GM03348 (cell line): ENCODE measurements at places on chromosomes 7 and 10.

- DNase-seq = no peak
These were observed 12.6 kb downstream of the DPYSL4 start for GRCh38 chr10:132199268-132199853.

GRCh38 chr10:85557077-85557476, 809.5 kb downstream of the GRID1 start:
- DNase-seq = no peak

DNA sequence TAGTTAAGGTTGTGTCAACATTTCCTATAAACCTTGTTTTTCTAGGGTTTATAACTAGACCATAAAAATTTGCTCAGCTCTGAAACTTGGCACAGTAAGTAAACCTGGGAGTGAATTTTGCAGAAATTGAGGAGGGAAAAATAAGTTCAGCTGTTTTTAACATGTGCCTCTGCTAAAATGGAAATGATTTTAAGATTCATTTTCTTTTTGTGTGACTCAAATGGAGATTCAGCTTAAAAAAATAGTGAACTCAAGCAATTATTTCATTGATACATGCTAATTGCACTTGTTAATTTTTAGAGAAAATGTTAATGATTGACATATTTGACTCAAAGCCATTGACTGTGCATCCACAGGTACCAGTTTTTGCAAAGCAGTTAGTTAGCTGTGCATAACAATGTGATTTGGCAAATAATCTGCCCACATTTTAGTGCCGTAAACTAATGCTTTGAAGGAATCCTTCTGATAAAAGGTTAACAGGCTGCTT, 68.5 kb upstream of the ZNF438 start:
- no peak for DNase-seq

DNA sequence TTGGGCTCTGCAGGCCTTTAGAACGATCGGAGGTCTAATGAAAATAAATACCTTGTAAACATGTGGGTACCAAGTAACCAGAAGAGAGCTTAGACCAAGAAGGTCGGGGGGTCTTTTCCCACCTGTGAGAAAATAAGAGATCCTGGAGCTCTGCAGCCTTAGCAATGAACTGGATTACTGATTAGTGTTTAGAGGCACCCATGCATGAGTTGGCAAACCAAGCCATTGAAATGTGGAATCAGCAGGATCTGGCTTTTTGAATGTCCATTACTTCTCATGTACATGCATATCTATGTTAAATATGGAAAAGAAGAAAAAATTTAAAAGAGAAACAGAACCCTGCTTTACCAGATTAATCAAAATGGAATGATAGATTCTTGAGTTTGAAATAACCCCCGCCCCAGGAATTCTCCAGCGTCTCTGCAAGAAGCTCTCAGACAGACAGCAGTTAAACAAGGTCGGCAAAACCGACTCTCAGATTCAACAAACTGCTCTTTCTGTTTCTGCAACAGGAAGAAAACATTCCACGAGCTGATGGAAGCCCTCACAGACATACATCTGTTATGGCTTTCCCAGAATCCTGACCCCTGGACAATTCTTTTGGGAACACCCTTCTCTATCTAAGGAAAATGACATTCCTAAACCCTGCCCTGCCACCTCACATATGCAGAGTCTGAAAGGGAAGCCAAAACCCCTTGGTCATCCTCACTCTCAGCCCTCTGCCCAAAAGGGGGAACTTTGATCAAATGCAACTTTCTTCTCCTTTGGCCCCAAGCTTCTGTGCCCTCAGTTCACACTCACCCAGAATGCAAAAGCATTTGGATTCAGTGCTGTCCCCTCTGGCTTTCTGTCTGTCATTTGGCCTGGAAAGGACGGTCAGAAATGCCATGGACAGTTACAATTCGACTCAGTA, 78.7 kb upstream of the EN2 start:
- no peak for DNase-seq

DNA sequence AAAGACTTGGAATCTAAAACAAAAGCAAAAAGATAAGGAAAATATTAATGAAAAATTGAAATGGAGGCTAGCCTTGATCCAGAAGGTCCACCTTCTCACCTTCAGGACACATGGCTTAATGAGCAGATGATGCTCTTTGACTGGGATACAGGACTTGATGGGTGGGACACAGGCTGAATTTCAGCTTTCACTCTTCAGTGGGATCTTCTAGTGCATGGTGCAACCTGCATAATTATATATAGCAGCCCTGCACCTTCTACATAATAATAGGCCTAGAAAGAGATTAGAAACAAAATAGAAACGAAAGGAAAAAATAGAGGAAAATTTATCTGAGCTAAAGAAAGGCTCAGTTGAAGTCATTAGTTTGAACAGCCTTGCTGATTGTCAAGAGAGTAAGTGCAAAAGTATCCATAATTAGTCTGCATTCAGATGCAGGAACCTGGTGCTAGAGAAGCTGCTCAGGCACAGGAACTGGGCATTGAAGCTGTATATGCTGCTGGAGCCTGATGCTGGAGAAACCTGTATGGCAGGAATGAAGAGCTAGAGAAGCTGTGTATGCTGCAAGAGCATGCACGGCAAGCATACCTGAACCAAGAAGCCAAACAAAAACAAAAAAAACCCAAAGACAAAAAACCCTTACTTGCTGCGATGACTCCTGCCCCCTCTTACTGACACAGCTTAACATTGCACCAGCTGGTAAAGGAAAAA, 19.4 kb downstream of the MKLN1 start:
- DNase-seq = no peak

GRCh38 chr7:100604976-100605911, 3.1 kb downstream of the PCOLCE start:
- no peak for DNase-seq

DNA sequence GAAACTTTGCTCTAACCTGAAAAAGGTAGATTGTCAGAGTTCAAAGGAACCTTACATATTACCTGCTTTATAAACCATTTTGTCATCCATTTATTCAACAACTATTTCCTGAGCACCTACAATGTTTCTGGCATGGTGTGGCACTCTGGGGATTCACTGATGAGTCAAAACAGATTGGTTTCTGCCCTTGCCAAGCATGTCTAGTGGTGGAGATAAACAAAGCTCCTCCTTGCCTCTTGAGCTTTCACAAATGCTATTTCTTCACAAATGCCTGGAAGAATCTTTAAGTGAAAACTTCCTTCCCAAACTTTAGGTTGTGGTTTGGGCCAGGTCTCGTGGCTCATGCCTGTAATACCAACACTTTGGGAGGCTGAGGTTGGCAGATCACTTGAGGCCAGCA, 85.1 kb upstream of the RELN start:
- peak; percentile 20 for DNase-seq

DNA sequence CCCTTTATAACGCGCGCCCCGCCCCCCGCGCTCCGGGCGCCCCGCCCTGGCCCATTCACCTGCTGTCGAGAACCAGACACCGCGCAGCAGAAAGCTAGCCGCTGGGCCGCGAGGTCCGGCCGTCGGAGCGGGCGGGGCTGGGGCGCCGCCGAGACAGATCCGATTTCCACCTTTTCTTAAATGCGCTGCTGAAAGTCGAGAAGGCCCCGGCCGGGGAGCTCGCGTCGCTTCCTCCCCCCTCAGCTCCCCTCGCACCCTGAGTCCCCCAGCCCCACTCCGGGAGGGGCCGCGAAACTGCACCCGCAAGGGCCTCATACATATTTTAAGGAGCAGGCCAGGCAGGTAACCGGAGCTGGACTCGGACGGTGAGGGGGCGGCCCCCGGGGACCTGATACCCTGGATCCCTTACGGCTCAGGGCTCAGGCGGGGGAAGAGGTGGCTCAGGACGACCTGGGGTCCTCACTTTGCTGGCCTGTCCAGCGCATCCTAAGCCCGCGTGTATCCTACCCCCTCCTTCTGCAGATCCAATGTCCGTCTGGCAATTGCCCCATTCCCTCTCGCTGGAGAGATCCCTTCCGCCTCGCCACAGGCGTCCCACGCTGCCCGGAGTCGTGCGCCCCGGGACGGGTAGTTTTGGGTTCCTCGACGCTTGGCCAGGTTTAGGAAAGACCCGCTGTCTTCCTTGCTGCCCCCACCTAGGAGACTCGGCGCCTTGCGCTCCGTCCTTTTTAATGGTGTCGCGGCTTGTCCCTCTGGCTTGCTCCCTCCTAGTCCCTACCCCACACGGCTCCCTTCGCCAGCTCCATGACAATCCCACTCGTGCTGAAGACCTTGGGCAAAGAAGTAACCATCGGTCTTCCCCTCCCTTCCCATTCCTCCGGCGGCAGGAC, 170.6 kb downstream of the UBE2H start:
- no peak for DNase-seq

- no peak for DNase-seq
These were observed 6.5 kb downstream of the TRPV6 start for GRCh38 chr7:142879060-142879459.

- no peak for DNase-seq
These were observed 2.9 kb downstream of the TWIST1 start for GRCh38 chr7:19114551-19114855.

- DNase-seq = no peak
These were observed 64.4 kb upstream of the CFAP46 start for GRCh38 chr10:133006806-133007205.

- no peak for DNase-seq
These were observed 227.3 kb upstream of the TCF7L2 start for GRCh38 chr10:112722758-112723157.

- DNase-seq = no peak
These were observed 329.5 kb downstream of the CRPPA start for GRCh38 chr7:16091701-16092310.

DNA sequence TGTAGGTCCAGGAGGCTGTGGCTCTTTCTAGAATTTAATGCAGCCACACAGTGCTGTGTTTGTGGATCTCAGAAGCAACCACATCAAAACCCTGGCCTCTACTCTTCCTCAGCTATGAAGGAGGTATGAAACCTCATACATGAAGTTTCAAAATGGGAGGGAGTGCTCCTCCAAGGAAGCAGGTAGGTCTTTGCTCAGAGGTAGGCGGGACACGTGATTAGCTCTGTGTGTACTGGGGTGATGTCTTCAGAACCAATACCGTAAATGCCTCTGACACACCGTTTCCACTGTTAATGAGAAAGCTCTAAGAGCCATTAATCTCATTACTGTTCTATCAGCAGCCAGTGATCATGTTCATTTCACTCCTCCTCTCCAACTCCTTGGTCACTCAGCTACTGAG, 126.1 kb downstream of the PLXNA4 start:
- DNase-seq = no peak

DNA sequence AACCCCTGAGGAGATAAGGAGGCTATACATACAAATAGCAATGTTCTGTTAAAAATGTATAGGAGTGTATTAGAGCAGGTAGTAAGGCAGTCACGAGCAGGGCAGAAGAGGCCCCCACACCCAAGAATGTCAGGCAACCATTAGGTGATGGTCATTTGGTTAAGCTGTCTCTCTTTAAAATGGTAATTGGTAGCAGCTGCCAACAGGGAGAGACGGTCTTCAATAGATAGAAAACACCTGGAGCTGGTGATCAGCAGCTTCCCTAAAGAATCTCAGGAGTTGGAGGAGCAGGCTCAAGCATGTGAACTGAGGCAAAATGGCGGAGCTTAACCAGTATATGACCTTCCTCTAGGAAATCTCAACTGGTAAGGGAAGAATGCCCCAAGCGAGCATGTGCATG, 26.4 kb upstream of the HTR5A start:
- DNase-seq = no peak

- no peak for DNase-seq
These were observed 268.5 kb upstream of the AKR1E2 start for GRCh38 chr10:4557469-4557868.

- DNase-seq = no peak
These were observed 578.5 kb downstream of the SDK1 start for GRCh38 chr7:3879355-3880075.

- no peak for DNase-seq
These were observed 1.6 kb downstream of the ZNF853 start for GRCh38 chr7:6616854-6617643.

DNA sequence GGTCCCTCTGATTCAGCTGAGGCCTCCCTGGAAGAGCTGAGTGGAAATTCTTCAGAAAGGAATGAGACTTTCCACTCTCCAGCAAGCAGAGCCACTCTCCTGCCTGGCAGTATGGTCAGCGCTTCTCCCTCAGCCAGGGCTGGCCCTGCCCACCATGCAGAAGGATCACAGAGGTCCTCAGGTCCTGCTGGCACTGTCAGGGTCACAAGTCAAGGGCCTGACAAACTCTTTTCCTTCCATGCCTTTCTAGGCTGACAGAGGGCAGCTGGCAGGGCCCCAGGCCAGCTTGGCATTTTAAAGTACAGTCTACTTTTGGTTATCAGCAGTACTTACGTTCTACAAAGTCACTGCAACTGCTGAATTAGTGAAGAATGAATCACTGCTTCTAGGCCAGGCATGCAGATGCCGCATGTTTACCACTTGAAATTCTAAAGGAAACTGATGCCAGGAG, 119.3 kb upstream of the FRMD4A start:
- DNase-seq = peak; percentile 19

- no peak for DNase-seq
These were observed 16.2 kb downstream of the OLAH start for GRCh38 chr10:15059914-15060313.

GRCh38 chr7:33774762-33775523, 130.4 kb upstream of the BMPER start:
- no peak for DNase-seq

DNA sequence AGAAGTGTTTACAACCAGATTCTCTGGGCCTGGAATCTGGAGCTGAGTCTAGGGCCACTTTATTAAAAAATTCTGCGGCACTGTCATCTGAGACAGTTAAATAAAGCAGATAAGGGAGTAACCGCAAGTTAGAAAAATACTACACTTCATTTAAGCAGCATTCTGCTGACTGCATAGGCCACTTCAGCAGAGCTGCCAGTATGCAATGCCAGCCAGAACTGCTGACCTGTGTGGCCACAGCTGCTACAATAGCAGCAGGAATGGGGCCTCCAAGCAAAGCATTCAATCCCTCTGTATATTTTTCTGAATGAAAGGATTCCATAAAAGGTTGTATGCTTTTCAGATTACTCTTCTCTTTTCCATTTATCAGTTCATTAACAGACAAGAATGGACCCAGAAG, 136.0 kb downstream of the COL28A1 start:
- no peak for DNase-seq

GRCh38 chr10:26334232-26334931, 103.8 kb upstream of the APBB1IP start:
- no peak for DNase-seq

DNA sequence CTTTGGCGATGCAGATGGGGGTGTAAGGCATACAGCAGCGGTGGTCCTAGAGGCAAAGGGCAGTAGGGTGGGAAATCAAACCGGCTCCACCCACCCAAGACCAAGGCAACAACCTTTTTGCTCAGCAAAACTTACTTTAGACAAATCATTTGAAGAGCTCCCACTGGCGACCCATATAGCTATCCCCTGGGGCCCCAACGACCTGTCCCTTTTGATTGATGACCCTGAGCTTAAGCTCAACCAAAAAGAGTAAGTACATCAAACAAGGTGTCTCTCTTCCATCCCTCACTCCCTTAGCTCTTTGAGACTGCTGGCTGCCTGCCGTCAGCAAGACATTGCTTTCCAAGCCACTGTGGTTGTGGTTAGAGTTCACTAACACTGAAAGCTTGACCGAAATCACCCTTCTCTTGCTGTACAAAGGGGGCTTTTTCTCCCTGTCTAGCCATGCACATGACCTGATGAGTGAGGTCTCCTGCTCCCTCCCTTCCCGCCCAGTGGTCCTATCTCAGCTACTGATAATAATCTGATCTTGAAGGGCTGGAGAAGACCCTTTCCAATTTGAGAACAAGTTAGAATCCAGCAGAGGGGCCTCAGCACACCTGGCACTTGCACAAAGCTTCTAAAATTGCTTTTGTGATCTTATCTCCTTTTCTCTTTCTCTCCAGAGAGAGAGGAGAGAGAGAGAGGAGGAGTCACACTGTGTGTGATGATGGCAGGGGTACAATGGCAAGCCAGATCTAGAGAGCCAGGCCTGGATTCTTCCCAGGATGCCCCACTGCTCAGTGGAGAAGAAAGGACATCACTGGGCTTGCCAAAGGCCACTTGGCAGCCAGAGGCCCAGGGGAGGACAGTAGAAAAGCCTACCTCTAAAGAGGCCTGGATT, 42.2 kb downstream of the XPNPEP1 start:
- DNase-seq = no peak
